ENCODE measurements at places on chromosomes 12 and 14.

- no peak for DNase-seq
Observed at GRCh38 chr14:80713076-80713850, 228.3 kb downstream of the CEP128 start.

DNA sequence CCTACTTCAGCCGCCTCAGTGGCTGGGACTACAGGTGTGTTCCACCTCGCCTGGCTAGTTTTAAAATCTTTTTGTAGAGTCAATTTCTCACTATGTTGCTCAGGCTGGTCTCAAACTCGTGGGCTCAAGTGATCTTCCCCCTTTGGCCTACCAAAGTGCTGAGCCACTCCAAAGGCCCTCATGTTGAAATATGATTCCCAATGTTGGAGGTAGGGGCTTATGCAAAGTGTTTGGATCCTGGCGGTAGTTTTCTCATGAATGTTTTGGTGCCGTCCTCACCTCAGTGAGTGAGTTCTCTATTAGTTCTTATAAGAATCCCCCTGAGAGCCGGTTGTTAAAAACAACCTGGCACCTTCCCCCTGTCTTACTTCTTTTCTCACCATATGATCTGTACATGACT lies 784.6 kb downstream of the TMTC2 start:
- no peak for DNase-seq

DNA sequence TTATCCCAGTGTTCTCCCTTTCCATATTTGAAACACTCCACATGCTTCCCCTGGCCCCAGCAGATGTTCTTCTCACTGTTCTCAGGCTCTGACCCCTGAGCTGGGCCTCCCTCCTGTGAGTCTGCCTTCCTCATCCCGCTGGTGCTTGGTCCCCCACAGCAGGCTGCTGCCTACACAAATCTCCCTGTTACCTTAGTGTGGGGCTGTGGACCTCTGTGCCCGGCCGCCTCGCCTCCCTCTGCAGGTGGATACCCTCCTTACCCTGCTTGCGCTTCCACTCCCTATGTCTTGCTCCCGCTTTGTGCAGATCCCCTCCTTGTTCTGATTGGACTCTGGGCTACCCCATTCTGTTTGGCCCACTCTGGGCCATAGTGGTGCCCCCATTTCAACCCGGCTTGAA lies 6.9 kb downstream of the DERA start:
- no peak for DNase-seq

DNA sequence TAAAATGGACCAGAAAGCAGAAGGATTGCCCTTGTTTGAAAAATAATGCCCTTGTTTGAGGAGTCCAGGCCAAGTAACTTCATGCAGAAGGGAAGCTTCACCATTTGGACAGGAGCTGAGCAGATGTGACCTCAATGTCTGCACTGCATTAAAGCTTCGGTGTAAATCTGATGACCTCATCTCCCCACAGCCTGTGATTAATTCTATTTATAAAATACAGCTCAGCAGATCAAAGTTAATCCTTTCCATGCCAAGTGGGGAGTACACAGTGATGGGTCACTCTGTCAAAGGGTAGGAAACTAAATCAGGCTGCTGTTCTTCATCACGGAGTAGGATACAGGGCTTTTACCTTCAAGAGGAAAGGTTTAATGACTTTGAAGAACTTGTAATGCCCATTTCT lies 533.7 kb downstream of the RPS29 start:
- DNase-seq: no peak

DNA sequence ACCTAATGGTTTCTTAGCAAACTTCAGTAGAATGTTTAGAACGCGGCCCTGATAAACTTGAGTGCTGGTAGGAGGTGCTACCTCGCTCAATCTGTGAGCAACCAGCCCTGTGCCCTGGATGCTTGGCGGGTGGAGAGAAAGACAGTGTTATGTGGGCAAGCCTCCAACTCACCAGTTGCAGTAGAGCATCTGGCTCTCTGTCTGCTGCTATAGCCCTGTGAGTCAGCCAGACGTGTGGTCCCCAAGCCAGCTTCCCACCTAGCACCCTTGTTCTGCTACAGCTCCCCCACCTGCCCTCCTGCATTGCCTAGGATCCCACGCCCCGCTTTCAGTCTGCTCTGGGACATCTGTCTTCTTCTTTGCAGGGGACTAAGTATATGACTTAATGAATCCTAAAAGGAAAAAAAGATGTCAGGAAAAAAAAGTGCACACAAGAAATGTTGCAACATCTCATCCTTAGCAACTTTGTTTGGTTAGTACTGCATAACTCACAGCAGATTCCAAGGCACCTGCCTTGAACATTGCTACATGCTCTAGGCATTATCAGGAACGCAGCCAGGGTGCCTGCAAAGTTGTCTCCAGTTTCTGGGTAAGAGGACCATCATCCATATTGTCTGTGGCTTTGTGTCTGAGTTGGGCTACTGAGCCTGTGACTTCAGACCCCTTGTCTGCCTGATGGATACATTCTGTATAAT lies 13.6 kb downstream of the SNRNP35 start:
- no peak for DNase-seq

DNA sequence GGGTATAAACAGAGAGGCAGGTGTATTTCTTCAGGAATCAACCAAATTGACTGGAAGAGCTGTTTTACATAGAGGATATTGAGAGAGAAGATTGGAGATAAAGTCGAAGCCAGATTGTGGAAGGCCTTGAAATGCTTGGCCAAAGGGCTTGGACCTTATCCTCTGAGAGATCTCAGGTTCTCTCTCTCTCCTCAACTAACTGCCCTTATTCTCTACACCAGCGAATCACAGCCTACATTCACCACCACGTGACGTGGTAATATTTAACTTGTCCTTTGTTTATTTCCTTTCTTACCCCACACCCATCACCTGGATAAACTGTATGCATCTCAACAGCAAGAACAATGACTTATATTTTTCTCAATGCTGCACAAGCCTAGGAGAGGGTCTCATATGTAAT lies 207.4 kb downstream of the EFCAB11 start:
- DNase-seq: no peak

DNA sequence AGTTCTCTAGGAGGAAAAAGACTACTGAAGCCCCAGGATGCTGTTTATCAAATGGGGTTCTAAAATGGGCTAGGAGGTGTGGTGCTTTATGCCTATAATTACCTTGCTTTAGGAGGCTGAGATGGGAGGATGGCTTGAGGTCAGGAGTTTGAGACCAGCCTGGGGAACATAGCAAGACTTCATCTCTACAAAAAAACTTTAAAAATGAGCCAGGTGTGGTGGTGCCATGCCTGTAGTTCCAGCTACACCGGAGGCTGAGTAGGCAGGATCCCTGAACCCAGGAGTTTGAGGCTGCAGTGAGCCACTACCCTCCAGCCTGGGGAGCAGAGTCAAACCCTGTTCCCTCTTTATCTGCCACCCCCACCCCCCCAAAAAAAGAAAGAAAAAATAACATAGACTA lies 23.3 kb upstream of the SLC2A3 start:
- no peak for DNase-seq

DNA sequence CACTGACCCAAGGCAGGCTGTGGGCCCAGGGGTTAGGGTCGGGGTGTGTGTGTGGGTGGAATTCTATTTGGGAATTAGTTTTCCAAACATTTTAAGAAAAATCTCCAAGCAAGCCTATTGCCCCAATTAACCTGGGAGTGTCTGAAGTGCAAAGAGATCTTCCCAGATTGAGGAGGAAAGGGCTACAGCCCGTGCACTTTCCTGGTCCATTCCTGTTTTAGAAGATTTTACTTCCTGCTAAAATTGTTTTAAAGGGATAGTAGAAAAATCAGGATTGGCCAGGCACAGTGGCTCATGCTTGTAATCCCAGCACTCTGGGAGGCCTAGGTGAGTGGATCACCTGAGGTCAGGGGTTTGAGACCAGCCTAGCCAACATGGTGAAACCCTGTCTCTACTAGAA lies 5.3 kb downstream of the DCTN2 start:
- no peak for DNase-seq

DNA sequence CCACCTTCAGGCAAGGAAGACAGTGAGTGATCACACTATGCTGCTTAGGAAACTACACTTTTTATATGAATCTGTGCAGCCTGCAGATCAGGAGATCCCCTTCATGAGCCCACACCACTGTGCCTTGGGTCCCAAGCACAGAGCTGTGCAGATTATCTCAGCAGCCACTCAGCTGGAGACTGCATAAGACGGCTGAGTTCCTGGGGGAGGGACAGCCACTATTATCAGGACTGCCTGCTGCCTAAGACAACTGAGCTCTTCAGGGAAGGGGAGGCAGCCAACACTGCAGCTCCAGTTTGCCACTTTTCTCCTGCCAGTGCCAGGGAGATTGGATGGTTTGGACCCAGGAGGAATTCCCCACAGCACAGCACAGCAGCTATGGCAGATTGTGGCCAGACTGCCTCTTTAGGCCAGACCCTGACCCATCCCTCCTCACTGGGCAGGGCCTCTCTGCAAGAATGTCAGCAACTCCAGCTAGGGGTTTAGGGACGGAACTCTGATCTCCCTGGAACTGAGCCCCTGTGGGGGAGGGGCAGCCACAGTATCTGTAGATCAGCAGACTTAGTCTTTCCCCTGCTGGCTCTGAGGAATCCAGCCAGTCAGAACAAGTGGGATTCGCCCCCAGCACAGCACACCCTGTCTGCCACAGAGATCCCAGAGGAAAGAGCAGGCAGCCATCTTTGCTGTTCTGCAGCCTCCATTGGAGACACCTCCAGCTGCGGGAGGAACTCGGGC lies 141.3 kb downstream of the KLHL28 start:
- DNase-seq: no peak

GRCh38 chr12:3313675-3314663 lies 177.0 kb upstream of the PRMT8 start:
- no peak for DNase-seq

DNA sequence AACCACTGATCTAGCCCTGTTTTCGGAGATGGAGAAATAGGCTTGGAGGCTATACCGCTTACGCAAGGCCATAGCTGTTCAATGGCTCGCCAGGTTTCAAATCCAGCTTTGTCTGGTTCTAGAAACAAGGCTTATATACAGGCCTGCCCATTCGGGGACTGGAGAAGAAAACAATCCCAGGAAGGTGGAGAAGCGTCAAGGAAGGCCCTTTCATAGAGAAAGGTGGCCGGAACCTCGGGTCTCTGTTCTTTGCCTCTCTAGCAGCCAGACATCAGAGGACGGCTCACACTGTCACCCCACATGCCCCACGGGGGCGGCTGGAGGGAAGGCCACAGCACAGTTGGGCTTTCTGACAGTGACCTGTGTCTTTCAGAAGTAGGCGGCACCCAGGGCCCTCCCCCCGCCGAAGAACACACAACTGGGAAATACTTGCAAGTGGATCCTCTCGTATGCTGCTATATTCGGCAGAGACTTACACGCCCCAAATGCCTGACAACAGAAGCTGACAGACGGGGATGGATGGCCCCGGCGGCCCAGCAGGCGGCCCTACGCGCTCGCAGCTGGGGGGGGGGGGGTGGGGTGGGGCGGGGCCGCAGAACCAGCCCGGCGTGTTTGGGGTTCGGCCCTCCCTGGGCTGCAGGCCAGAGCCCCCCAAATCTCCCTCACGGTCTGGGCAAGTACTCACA lies 4.5 kb upstream of the SETD1B start:
- no peak for DNase-seq

- DNase-seq: no peak
Observed at GRCh38 chr14:100989924-100990323, 86.4 kb upstream of the RTL1 start.

- DNase-seq: no peak
Observed at GRCh38 chr12:129771238-129771637, 132.6 kb downstream of the TMEM132D start.

GRCh38 chr12:106223485-106224354 lies 24.1 kb downstream of the CKAP4 start:
- DNase-seq: peak; percentile 47

DNA sequence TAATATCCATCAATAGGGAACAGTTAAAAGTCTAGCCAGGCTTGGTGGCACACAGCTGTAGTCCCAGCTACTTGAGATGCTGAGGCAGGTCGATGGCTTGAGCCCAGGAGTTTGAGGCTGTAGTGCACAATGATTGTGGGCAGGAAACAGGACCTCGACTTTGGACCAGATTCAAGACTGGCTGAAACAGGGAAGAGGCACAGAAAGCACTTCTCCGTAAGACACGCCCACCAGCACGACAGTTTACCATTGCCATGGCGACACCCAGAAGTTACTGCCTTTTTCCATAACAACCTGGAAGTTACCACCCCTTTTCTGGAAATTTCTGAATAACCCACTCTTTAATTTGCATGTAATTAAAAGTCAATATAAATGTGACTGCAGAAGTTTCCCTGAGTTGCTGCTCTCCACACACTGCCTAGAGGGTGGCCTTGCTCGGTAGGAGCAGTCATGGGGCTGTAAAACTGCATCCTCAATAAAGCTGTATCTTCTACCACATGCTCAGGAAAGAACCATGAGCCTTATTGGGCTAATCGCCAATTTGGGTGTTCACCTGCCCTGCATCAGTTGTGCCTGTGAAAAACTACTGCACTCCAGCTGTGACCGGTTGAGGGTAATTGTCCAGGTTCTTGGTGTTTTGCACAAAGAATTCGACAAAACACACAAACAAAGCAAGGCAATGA lies 4.6 kb upstream of the LRRC23 start:
- no peak for DNase-seq

DNA sequence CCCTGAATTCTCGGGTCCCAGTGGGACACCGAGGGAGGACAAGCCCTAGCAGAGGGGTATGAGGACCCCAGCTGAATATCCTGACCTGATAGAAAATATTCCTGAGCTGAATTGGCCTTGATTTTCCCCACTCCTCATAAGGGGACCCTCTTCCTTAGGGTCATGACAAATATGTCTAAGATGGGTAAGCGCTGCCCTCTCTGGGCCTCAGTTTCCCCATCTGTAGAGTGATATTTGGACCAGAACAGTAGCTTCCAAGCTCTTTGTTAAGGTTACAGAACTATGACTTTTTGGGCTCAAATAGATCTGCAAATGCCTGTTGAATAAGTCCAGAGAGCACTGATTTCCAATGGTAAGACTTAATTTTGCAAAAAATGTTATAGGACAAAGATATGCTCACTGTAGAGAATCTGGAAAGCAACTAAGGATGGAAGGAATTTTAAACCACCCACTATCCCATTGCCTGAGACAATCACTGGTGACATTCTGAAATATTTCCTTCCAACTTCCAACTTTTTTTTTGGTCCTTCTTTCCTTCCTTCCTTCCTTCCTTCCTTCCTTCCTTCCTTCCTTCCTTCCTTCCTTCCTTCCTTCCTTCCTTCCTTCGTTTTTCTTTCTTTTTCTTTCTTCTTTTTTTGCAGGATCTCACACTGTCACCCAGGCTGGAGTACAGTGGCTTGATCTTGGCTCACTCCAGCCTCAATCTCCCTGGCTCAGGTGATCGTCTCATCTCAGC lies 32.0 kb downstream of the MYL2 start:
- DNase-seq: no peak

DNA sequence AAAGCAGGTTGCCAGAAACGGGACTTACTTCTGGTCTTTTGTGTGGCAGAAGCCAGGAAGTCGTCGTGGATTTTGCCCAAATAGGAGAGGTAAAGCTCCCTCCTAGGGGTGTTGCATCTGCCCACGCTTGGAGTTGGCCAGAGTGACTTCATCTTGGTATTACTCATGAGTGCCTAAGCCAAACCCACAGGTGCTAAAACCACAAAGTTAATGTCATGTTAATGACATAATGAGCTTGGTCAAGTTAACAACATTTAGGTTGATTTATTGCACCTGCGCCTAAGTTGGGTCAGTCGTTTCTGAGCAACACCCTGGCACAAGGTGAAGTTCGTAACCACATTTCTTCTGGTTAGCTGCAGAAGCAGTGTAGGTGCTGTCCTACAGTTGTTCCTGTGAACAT lies 225.2 kb downstream of the FUT8 start:
- no peak for DNase-seq

Measured in stimulated activated CD4-positive, alpha-beta T cell treated with anti-CD3 and anti-CD28 coated beads, Interleukin-12 subunit alpha, Interleukin-12 subunit beta, amount 100 ng/mL, for 24 hours (primary cell).